ENCODE measurements at places on chromosomes 1 and 21. TPM values are rescaled to one million over a fixed set of nuclear protein-coding genes. Genes with fewer than 3 reads are reported as not detected.

ADAMTSL4 gene
- 7.2 TPM for total RNA-seq

KCNJ15 gene
- 0.25 TPM for total RNA-seq

CRABP2 gene
- 9.3 TPM for total RNA-seq

S100A14 gene
- total RNA-seq = 0.67 TPM

NOS1AP gene
- 0.41 TPM for total RNA-seq

KDF1 gene
- 0.12 TPM for total RNA-seq

LRRC52 gene
- not detected for total RNA-seq

OR2L3 gene
- total RNA-seq = not detected

TAF1A gene
- 7.4 TPM for total RNA-seq

OLIG1 gene
- total RNA-seq = not detected

AADACL4 gene
- total RNA-seq = not detected

SRGAP2C gene
- 7.4 TPM for total RNA-seq

BARHL2 gene
- not detected for total RNA-seq

KLHL21 gene
- total RNA-seq = 27.2 TPM

NBPF6 gene
- total RNA-seq = not detected

HAX1 gene
- 94.3 TPM for total RNA-seq

CTH gene
- total RNA-seq = 1.7 TPM

SCNM1 gene
- 52.8 TPM for total RNA-seq

RIIAD1 gene
- not detected for total RNA-seq

KLHL12 gene
- total RNA-seq = 16.9 TPM

MFSD2A gene
- 4.5 TPM for total RNA-seq

FAM110D gene
- total RNA-seq = not detected

ASAP3 gene
- 4.7 TPM for total RNA-seq

DYNLT5 gene
- not detected for total RNA-seq

SLFNL1 gene
- not detected for total RNA-seq

SLC30A2 gene
- 0.30 TPM for total RNA-seq

HES4 gene
- 52.6 TPM for total RNA-seq

INSRR gene
- not detected for total RNA-seq

CDA gene
- total RNA-seq = 32.0 TPM

NTNG1 gene
- total RNA-seq = not detected

KCNC4 gene
- total RNA-seq = 4.3 TPM

LIX1L gene
- total RNA-seq = 9.0 TPM

RHCE gene
- 0.09 TPM for total RNA-seq

ZMPSTE24 gene
- 31.6 TPM for total RNA-seq

LRRC3 gene
- total RNA-seq = 2.0 TPM

CXADR gene
- total RNA-seq = 12.0 TPM

AUNIP gene
- total RNA-seq = 6.7 TPM

GJA8 gene
- total RNA-seq = not detected

PGLYRP3 gene
- not detected for total RNA-seq

TGFB2 gene
- 14.0 TPM for total RNA-seq

CYP2J2 gene
- total RNA-seq = not detected

DCST1 gene
- not detected for total RNA-seq

DCST2 gene
- 0.17 TPM for total RNA-seq

Data from A549 treated with GW870086 at 1 μM for 4 hours (cell line).